ENCODE measurements at places on chromosomes 16 and 17.

DNA sequence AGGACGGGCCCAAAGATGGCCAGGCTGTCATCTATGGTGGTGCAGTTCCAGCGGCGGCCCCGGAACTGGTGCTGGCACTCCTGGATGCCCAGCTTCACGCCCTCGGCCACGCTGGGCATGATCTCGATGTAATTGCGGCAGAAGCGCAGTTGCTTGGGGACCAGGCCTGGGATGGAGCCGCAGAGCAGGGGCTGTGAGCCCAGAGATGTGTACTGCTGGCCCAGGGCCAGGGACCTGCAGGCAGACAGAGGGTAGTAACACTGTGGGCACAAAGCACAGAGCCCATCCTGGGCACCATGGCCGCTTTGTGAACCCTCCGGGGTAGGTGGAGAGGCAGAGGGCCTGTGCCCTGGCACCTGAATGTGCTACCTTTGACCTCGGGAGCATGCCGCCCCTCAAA lies 44.8 kb downstream of the WNT3 start:
- DNase-seq, result no peak

DNA sequence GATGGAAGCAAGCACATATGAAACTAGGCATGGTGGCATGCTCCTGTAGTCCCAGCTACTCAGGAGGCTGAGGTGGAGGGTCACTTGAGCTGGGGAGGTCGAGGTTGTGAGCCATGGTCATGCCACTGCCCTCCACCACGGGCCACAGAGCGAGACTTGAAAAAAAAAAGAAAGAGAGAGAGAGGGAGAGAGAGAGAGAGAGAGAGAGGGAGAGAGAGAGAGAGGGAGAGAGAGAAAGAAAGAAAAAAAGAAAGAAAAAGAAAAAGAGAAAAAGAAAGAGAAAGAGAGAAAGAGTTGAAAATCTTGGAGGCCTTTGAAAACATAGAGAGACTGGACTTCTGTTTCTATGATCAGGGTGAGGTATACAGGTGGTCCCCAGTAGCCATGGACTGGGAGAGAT lies 15.4 kb upstream of the ARL4D start:
- DNase-seq, result no peak

GRCh38 chr16:3734758-3735221 lies 17.5 kb upstream of the TRAP1 start:
- no peak for DNase-seq

GRCh38 chr16:88782454-88783390 lies 2.3 kb downstream of the PIEZO1 start:
- peak; percentile 79 for DNase-seq

GRCh38 chr16:2022723-2023091 lies 3.1 kb downstream of the NPW start:
- peak; percentile 72 for DNase-seq

GRCh38 chr17:63931981-63932561 lies at the start of gene CD79B:
CD79B (minus strand) TSS chr17:63932331; CDS start chr17:63932261, 70 bp downstream.
- DNase-seq, result no peak

- DNase-seq, result no peak
Observed at GRCh38 chr16:87135246-87136030, 181.8 kb downstream of the C16orf95 start.

DNA sequence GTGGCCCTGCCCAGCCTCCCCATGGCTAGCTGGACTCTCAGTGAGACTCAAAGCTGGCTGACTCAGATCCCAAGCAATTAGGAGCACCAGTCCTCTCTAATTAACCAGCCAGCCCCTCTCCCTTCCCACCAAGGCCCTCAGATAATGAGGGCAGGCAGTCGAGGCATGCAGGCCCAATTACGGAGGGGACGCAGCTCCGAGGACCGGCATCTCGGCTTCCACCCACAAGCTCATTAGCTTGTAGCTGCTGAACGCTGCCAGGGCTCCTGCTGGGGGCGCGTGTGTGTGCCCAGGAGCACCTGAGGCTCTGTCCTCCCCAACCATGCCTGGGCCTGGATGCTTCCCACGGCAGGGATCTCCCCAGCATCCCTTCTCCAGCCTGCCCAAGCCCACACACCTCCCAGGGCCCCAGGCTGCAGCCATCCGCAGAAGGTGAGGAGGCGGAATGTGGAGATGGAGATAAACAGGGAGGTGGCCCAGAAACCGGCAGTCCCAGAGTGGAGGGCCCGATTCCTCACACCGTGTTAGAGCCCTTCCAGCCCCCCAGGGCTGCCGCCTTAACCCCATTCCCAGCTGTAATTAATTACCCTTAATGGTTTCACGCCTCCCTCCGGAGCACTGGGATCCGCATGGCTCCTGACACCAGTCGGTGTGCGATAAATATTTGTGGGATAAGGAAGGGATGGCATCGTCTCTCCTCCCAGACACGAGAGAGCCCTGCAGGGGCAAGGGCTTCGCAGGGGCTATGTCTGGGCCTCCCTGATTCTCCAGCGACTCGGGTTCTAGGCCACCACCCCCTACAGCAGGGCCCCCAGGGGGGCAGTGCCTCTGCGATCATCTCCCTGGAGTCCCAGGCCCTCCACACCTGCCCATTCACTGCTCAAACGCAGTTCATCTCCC lies 42.2 kb downstream of the RPH3AL start:
- no peak for DNase-seq

DNA sequence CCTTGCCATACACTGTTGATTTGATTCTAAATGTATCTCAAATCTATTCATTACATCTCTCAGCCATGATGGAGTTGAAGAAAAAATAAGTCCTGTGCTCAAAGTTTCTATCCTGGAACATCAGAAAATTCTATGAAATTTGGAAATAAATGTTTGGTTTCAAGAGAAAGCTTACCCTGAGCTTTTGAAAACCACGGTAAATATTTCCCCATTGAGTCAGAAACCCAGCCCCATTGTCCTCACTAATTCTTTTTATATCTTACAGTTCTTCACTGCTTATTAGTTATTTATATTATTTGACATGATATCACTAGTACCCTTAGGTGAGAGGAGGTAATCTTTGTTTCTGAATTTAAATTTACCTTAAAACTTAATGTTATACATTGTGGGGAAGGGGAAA lies 128.5 kb downstream of the MRTFB start:
- peak; percentile 30 for DNase-seq

DNA sequence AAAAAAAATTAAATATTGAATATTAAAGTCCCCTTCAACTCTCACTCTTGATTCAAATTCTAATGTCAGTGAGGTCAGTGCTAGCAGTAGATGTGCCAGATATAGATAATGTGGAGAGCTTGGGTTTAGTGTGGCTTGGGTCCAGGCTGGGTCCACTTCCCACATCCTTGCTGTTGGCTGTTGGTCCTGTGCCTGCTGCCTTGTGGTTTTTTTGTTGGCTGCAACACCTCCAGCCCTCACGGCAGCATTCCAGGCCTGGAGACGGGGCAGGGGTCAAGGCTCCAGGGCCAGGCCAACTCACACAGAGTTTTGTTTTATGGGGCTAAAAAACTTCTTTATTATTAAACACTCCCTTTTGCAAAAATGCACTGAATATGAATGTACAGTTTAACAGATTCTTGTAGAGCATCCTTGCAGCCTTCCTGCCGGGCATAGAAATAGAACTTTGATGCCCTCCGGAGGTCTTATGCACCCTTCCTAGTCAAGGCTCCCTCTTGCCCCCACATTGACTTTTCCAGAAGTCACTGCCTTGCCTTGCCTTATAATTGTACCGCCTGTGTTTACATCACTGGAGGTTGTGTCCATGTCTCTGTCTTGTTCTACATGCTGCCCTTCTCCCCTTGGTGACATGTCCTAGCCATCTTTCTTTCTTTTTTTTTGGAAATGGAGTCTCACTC lies 25.5 kb upstream of the MYO15B start:
- no peak for DNase-seq

DNA sequence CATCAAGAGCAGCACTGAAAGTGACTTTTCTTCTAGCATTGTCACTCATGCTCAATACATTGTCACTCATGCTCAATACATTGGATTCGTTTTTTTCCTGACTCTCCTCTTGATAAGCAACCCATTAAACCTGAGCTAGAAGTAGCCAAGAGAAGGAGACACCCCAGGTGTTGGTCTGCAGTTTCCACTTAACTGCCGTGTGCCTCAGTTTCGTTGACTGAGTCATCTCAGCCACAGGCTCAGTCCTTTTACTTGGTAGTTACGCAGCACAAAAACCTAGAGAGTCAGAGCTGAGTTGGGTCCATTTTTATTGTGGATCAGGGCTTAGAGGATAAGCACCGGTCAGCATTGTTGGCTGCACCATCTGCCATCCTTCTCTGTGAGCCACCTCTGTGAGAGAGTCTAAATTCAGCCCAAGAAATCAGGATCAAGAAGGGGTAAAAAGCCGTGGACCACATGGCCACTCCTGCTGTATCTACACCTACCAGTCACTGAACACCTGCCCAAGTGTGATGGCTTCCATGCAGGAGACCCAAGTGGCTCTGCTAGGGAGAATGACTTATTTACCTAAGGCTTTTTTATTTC lies 11.3 kb downstream of the GINS2 start:
- DNase-seq, result no peak

DNA sequence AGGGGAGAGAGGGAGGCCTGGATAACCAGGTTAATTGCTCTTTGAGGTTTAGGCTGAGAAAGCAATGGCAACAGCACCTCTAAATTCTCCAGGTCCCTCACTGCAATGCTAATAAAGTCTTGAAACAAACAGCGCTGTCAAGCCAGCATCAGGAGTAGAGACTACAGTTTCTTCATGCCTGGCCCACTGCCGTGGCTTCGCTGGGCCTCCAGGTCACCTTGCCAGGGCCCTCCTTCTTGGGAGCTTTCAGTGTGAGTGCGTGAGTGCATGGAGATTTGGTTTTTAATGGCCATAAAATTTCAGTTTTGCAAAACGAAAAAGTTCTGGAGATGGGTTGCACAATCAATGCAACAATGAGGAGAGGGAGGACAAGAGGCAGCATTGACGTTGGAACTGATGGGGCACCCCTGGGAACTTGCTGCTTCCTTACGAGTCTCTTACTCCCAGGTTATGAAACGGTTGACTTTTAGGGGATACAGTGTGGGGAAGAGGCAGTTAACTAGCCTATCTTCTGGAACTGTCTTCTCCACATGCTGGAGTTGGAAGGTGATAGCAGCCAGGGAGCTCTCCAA lies 229.4 kb downstream of the XYLT1 start:
- no peak for DNase-seq

DNA sequence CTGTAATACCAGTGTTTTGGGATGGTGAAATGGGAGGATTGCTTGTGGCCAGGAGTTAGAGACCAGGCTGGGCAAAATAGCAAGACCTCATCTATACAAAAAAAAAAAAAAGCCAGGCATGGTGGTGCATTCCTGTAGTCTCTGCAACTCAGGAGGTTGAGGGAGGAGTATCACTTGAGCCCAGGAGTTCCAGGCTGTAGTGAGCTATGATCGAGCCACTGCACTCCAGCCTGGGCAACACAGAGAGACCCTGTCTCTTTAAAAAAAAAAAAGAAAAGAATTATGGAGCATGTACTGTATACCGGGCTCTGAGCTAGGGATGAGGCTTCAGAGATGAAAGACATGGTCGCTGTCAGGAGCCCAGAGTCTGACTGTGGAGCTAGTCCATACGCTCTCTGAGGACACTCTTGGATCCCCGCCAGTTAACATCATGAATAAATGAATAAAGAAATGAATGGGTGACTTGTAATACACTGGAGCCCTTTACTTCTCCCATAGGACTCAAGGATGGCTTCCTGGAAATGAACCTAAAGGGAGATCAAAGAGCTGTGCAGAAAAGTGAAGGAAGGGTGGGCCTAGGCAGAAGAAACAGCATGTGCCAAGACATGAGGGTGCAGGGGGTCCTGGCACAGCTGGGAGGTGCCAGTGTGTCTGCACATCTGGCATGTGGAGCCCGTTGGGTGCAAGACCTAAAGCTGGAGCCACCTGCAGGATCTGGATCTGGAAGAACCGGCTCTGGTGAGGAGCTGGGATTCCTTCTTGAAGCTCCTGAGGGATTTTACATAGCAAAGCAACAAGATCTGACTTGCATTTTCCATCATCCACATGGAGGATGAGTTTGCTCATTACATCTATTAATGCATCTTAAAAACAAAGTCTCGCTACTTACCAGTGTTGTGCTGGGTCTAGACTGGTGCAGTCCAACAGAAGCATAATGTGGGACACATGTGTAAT lies 120.4 kb downstream of the IRX3 start:
- DNase-seq, result no peak

DNA sequence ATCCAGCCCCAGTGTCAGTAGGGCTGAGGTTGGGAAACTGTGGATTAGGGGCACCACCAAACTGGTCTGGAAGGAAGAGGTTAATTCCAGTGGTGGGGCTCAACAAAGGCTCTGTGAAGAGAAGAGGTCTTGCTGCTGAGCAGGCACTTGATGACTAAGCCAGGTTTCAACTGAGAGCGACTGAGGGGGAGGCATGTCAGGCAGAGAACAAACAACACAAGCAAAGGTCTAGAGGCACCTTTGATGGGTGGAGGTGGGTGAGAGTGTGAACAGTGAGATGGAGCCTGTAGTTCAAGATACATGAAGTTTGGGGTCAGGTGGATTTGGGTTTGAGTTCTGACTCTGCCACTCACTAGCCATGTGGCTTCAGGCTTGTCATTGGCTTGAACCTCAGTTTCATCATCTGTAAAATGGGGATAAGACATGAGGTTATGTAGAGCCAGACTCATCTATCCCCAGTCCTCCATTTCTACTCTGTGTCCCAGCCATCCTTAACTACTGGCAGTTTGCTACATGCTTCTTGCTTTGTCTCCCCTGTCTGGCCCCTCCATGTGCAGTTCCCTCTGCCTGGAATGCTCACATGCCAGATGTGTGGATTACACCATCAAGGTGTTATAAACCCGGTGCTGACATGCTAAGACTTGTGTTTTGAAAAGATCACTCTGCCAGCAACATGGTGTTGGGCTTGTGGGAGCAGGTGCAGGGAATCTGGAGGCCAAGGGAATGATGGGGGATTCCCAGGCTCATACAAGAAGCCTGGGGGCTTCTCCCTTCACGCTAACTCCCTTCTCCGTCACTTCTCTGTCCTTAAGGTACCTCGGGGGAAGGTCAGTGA lies 3.0 kb upstream of the RMI2 start:
- DNase-seq, result no peak

DNA sequence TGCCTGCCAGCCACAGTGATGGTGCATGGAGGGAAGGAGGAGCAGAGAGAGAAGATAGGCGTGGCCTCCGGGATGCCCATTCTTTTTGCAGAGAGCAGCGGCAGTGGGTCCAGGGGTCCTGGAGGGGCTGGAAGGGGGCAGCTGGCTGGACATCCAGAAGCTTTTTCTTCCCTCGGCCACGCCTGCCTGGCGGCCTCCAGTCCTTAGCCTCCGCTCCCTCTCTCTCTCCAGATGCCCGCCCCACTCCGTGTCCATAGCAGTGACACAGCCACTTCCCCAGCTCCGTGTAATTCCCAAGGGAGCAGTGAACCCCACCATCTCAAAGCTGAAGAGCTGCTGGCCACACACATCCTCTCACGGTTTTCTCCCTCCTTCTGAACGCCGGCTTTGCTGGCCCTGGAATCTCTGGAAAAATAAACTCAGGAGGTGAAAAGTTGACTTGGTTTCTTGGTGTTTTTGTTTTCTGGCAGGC lies 26.3 kb upstream of the CDC42EP4 start:
- DNase-seq, result peak; percentile 99
